ENCODE measurements at places on chromosomes 7 and 10.

DNA sequence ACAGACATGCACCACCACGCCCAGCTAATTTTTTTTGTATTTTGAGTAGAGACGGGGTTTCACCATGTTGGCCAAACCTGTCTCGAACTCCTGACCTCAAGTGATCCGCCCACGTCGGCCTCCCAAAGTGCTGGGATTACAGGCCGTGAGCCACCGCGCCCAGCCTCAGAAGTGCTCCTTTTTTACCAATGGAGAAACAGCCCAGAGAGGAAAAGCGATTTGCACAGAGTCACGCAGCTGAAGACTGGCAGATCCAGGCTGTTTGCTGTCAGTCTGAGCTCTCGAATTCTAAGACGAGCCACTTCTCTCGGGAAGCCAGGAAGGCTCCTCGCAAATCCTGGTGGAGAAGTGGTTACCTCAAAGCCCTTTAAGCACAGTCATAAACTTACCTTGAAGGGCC is 57.4 kb upstream of the SDK1 start:
- no peak for DNase-seq

- DNase-seq, result no peak
Observed at GRCh38 chr10:121891103-121891502, 36.7 kb downstream of the ATE1 start.

DNA sequence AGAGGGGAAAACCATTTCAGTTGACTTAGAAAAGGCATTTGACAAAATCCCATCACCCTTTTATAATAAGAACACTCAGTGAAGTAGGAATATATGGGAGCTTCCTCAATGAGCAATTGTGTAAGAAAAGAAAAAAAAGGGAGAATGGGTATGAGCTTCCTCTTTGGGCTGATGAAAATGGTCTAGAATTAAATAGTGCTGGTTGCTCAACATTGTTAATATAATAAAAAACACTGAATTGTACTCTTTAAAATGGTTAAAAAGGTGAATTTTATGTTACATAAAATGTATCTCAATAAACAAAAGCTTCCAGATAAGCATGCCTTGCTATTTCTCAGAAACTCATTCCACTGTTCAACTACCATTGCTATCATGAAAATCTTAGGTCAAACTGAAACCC is 40.6 kb downstream of the LRRC17 start:
- no peak for DNase-seq

DNA sequence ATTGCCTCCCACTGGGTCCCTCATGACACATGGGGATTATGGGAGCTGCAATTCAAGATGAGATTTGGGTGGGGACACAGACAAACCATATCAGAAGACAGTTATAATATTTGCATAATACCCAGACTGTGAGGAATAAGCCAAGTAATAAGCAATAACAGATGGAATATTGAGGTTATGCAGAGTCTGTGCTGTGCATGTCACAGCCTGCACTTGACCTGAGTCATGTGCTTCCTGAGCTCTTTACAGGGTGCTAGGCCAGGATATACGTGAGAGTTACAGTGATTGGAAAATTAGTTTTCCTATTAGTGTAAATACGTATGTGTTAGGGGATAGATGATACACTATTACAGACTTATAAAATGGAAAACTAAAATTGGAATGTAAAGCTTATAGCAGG is 288.7 kb downstream of the SDK1 start:
- no peak for DNase-seq

DNA sequence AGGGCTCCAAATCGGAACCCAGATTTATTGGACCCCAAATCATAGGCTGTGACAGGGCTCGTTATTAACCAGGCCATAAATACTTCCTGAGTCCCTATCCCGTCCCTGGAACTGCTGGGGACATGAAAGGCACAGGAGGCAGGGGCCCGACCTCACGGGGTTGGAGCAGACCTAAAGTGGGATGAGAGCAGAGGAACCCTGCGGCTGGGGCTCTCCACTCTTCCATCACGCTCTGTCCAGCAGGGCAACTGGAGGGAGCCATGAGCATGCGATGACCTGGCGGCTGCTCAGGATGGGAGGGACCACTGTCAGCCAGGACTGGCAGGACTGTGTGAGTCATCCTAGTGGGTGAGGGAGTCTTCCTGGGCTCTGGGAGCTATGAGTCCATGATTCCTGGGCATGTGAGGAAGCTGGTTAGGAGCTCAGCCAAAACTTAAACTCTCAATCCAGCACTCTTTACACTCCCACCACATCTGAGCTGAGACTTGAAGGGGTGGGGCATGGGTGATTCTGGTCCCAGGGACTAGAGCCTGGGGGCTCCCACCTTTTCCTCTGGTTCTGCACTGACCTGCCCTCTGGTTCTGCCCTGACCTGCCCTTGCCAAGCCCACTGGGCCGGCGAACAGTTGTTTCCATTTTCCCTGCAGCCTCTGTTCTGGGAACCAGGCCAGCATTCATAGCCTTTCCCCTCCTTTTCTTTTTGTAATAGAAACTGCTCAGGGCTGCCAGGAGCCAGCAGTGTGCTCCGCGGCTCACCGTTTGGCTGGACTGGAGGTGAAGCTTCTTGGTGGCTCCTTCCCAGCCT is 47.1 kb downstream of the SYPL1 start:
- no peak for DNase-seq

GRCh38 chr7:98569691-98570337 is 47.3 kb upstream of the NPTX2 start:
- no peak for DNase-seq

GRCh38 chr7:123784263-123784662 is 35.5 kb upstream of the WASL start:
- no peak for DNase-seq

DNA sequence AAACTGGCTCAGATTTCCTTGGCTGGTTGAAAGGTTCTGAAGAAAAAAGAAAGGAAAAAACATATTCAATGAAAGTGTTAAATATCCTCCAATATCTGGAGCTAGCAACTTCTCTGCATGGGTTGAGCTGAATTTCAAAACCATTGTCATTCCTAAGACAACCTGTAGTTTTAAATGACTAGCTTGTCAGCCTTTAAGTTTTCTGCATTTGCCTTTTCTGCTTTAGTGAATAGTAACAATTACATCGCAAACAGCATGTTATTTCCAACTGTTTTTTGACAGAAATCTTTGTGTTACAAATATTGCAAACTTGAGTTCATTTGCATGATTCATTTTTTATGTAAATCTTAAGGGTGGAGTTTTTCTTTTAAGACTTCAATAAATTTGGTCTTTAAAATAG is 852.3 kb upstream of the CELF2 start:
- no peak for DNase-seq

DNA sequence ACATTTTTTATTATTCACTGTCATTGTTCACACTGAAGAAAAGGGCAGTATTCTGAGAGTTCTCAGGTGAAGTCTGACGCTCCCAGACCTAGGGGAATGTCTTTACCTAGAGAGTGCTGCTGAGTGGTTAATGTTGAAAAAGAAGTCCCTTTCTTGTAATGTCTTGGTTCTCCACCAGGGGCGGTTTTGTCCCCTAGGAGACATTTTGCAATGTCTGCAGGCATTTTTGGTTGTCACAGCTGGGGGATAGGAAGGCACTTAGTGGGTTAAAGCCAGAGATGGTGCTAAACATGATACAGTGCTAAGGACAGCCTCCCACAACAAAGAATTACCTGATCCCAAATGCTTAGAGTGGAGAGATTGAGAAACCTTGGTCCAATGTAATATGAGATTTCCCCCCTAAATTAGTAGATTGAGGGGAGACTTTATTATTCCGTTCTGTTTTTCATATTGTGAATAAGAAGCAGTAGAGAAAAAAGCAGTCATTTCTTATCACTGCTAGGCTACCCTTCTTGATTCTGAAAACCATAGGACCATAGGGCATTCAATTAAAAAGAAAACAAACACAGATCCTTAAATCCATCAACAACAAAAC is 13.1 kb downstream of the UMAD1 start:
- DNase-seq, result no peak

- no peak for DNase-seq
Observed at GRCh38 chr7:70855373-70855772, 276.6 kb upstream of the GALNT17 start.

GRCh38 chr7:121744877-121745276 is 128.1 kb upstream of the PTPRZ1 start:
- DNase-seq, result no peak

- no peak for DNase-seq
Observed at GRCh38 chr10:78109210-78109609, 75.5 kb downstream of the RPS24 start.

- no peak for DNase-seq
Observed at GRCh38 chr7:43044511-43044910, 67.9 kb upstream of the HECW1 start.

GRCh38 chr7:67990716-67991115 is 994.1 kb downstream of the TYW1 start:
- no peak for DNase-seq

Data from stimulated activated CD4-positive, alpha-beta T cell treated with anti-CD3 and anti-CD28 coated beads, Interleukin-2, amount 100 ng/mL, for 24 hours (primary cell).